ENCODE measurements at places on chromosomes 4 and X. TPM values are rescaled to one million over a fixed set of nuclear protein-coding genes. Genes with fewer than 3 reads are reported as not detected.

GRCh38 chr4:136355970-136356369 lies 1176.3 kb downstream of the PCDH18 start:
- no peak for DNase-seq

DNA sequence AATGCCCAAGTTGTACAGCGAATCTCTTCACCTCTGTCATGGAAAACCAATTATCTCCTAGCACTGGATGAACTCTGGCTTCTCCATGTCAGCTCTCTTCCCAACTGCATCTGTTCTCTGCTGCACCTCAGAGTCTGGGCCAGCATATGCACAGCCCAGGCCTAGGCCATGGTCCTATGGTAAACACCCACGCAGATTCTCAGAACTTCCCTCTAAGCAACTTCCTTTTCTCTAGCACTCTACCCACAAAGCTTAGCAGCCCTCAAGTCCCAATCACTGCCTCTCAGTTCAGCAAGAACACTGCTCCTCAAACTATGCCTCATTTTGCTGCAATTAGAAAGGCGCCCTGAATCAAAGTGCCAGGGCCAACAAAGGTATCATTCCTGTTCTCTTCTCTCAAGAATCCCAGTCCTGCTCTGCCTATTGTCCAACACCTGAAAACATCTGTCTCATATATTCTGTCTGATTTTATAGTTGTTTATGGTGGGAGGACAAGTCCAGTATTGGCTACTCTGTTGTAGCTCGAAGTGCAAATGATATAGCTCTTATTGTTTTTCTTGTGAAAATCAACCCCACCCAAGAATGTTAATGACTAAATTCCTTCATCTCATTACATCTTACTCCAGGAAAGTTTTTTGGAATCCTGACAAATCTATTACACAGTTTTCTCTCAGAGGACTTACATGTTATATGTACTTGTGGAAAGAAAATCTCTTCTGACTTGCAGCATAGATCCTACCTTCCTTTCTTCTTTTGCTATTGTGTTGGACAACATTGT lies 85.4 kb downstream of the DCHS2 start:
- peak; percentile 29 for DNase-seq

GRCh38 chrX:2490634-2491033 lies 10.1 kb downstream of the DHRSX start:
- DNase-seq, result no peak

GRCh38 chr4:15690020-15690809 lies 8.6 kb downstream of the FAM200B start:
- no peak for DNase-seq

DNA sequence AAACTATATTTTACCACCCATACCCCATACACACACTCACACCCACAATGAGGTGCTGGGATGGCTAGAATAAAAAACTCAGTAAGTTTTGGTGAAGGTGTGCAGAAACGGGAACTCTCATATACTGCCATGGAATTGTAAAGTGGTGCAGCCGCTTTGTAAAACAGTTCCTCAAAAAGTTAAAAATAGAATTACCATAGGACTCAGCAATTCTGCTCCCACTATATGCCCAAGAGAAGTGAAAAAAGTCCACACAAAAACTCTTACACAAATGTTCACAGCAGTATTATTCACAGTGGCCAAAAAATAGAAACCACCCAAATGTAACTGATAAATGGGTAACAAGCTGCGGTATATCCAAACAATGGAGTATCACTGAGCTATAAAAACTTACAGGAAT lies 6.5 kb downstream of the CENPU start:
- no peak for DNase-seq

DNA sequence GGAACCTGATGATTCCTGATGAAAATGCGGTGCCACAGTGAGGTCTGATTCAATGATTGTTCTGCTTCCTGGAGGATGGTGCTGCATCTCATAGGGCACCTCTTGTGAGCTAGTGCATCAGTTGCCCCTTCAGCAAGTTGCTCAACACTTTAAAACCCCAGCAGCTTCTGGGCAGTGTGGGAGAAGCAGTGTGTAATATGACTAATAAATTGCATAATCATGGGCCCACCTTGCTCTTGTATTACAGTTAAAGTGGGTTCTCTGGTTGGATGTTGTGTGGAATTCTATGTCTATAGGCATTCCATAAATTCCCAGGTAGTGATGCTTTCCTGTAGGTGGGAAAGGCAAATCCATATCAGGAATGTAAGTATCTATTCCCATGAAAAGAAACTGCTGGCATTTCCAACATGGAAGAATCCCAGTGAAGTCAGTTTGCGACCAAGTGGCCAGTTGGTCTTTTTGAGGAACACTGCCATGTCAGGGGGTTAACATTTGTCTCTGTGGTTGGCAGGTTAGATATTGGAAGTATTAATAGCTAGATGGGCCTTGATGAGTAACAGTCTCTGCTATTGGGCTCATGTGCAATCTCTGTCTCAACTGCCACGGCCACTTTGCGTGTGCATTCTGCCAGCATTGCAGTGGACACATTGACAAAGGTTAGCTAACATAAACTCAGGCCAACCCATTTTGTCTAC lies 121.1 kb upstream of the OTUD4 start:
- DNase-seq, result no peak

HERC5 gene
- 6.3 TPM for polyA plus RNA-seq

DNA sequence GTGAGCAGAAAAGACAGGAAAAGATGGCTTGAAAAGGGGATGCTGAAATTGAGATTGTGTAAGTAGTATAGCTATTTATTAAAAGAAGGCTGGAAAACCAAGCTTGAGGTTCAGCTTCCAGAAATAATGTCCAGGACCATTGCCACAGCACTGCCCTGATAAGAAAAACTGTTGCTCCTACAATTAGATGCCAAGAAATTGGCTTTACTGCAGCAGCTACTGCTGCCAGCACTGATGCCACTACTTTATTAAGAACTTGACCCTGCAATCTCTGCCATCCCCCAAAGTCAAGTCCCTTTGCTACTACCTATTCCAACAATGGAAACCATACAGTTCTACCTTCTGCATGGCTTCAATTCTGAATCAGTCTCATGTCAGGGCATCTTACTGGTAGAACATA lies 130.0 kb upstream of the VAMP7 start:
- no peak for DNase-seq

PLP1 gene
- polyA plus RNA-seq, result 7.3 TPM

FAM53A gene
- polyA plus RNA-seq, result 3.6 TPM

TMPRSS11E gene
- polyA plus RNA-seq, result 0.10 TPM

DNA sequence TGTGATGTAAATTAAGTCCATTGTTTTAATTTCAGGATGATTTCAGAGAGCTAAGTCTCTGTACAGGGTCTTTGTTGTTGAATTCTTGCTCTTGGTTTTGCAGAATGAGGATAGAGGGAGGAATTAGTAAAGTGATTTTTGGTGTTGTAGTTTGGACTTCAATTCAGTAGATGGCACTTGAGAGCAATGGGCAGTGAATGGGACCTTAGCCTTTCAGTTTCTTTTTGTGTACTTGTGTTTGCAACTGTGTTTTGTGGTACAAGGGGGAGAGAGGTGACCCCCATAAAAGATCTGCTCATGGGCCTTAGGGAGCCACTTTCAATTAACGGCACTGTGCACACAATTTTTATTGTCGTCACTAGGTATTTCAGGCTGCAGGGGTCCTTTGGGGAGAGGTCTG lies 340.0 kb downstream of the DCAF12L2 start:
- no peak for DNase-seq

CTAG1B gene
- polyA plus RNA-seq, result not detected

DNA sequence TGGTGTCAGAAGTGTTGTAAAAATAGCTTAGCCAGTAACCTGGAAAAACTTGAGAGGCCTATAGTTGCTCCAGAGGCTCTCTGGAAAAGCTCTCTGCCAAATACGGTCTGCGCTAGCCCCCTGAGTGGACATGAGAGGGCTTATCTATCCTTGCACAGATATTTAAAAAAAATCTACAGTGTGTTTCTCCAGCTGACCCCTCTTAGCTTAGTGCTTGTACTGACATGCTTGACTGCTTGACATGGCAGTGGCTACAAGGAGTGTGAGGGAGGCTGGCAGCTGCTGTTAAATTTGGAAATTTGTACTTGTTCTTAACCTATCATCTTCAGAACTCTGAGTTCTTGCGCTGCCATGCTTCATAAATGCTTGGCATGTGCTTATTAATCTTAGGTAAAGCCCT lies 229.2 kb downstream of the RBMX2 start:
- DNase-seq, result no peak

CFAP299 gene
- polyA plus RNA-seq, result 0.42 TPM

DNA sequence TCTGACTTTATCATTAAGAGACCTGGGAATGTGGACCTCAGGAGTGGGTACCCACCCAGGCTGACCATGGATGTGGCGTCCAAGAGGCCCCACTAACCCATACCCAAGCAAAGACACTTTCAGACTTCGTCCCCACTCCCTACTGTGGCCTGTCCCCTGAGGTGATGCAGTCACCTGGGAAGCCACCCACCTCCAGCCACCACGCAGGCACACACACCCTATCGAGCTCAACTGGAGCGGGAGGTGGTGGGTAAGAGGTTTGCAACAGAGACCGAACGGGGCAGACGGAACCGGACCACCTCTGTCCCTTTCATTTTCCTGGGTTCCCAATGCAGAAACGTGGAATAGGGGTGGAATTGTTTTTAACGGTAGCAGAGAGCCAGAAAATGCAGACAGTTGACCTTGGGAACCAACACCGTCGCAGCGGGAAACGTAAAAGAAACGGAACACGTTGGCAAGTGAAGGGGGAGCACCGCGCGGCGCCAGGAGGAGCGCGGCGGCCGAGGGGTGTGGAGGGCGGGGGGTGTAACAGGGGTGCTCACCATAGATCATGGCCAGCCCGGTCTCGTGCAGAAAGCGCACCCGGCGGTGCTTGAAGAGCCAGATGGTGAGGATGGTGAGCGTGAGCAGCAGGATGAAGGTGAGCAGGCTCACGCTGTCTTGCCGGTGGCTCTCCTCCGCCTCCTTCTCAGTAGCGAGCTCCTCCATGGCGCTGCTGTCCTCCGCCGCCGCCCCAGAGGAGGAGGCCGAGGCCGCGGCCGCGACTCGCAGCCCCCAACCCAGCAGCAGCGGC lies 559 bp downstream of the SLC9A7 start:
- DNase-seq, result no peak

- DNase-seq, result no peak
These were observed 245.9 kb upstream of the TLL1 start for GRCh38 chr4:165627128-165627527.

ETNPPL gene
- polyA plus RNA-seq, result 0.14 TPM

DNA sequence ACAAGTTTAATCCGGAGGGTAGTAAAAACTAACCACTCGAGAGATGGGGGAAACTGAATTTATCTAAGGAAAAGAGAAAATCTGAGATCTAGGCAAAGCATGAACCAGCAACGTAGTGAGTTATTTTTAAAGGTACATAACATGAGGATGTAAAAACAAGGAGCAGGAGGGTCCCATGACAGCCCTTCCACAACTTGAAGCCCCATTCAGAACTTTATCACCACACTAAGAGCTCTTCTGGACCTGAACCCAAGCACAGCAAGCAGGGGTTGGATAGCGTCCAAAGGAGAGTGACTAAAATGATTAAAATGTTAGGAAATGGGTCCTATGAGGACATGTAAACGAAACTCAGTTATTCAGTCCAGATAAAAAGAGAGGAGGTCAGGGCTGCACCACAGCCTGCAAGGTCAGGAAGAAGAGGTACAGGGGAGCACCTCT lies 16.2 kb downstream of the SH3RF1 start:
- DNase-seq, result no peak

- DNase-seq, result no peak
These were observed 404.7 kb upstream of the CNKSR2 start for GRCh38 chrX:20969565-20969964.

DNA sequence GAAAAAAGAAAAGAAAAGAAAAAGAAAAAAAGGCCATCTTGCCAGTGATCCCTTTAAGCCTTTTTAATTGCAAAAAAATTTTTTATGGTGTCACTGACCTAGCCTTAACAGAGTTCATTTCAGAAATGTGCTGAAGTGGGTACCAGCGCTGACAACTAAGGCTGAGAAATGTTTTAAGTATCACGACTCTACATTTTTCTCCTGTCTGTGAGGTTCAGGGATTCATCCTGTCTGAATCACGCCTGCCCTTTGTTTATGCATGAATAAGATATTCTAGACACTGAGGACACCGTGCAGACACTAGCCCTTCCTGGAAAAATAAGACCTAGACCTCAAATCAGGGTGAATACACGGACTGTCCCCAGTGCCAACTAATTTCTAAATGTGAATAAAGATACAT lies 154.4 kb upstream of the NOCT start:
- DNase-seq, result no peak

- DNase-seq, result no peak
These were observed 48.1 kb downstream of the PCDH7 start for GRCh38 chr4:30768277-30768676.

DNA sequence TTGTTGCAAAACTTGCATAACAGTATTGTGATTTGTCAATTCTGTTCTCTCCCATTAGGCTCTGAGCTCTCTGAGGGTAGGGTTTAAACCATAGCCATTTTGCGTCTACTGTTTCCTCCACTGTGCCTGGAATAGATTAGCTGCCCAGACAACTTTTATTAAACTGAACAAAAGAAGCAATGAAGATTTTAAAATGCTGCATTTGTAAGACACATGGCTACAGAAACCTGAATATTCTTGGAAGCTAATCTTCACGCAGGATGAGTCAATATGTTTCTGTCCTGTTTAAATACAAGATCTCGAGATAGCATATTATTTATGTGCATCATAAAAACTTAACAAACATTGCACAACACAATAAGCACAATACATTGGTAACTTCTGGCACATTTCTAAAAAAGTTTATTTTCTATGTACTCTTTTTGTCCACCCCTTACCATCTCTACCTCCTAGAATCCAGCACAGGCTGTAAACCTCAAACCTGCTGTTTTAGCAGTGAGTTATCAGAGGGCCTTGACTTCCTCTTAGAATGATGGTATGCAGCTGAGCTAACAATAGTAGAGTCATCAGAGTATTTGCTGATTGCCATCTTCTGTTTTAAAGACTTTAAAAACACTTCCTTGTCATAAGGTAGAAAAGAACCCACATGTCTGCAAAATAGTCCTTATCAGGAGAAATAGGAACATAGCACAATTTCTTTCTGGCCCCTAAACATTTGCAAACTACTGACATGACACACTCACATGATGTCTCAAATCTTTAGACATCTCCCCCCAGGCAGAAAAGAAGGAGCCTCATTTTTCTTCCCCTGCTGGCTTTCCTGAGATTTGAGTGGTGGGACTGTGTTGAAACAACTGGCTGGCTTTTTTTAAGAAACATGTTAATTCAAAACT lies 10.6 kb upstream of the CCNG2 start:
- DNase-seq, result no peak

KIF4A gene
- 17.3 TPM for polyA plus RNA-seq

PTCHD1 gene
- polyA plus RNA-seq, result 0.90 TPM

- no peak for DNase-seq
These were observed 28.2 kb downstream of the FGFBP1 start for GRCh38 chr4:15910155-15910940.
